NCI-H1930 (cell line): ENCODE measurements at places on chromosomes 1 and 21.

- DNase-seq: no peak
Observed at GRCh38 chr1:67184838-67185421, 18.7 kb downstream of the IL23R start.

GRCh38 chr1:33960188-33960895 lies 96.5 kb downstream of the HMGB4 start:
- no peak for DNase-seq

- no peak for DNase-seq
Observed at GRCh38 chr1:244074559-244075171, 23.6 kb downstream of the ZBTB18 start.

DNA sequence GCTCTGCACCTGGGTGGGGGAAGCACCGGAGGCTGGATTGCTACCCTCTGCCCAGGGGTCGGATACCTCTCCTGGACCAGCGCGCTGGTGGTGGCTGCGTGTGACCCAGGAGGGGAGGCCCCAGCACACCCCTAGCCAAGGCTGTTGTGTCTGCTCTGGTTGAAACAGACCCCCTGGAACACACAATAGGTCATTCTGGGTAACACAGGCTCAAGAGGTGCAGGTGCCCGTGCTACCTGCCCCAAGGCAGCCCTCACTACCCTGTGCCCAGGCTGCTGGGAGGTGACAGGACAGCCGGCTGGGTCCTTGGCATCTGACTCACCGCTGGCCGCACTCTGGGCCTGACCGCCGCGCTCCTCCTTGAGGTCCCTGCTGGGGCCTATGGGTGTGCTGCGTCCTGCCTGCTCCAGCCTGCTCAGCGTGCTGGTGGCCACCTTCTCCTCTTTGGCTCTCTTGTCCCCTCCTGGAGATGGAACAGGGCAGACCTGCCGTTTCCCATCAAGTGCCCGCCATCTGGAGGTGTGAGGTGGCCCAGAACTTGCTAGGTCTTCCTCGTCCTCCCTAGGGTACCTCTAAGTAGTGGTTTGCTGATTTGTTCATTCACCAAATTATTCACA lies 30.0 kb downstream of the ZBTB17 start:
- no peak for DNase-seq

DNA sequence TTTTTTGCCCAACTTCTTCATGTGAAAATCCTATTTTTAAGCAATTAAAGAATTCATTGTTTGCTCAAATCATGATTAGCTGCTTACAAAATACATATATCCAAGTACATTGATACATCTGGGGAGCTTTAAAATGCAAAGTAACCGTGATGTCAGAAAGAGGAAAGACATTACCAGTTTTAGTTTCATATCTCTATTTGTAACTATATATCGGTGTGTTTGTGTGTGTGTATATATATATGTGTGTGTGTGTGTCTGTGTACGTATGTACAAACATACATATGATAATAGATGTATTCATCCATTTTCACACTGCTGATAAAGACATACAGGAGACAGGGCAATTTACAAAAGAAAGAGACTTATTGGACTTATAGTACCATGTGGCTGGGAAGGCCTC lies 310.1 kb downstream of the DPYD start:
- no peak for DNase-seq

DNA sequence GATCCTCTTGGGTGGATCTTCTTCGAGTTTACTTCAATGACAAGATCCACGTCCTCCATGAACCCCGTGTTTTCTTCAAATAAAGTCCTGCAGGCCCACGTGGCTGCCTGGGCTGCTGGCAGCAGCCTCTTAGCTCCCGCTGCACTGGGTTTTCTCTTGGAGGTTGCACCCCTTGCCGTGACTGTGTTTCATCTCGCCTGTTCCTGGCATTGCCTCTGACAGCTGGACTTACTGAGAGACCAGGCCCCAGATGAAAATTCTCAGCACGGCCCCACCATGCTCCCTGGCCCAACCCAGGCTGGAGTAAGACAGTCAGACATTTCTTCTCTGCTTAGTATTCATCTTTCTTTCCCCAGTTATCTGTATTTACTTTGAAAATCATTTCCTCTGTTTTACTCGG lies 274.8 kb upstream of the RUNX1 start:
- DNase-seq: no peak
